Activated naive CD8-positive, alpha-beta T cell treated with anti-CD3 and anti-CD28 coated beads, Interleukin-2, amount 10 ng/mL, durations not matched to agents 7 days and 5 days (primary cell): ENCODE measurements at places on chromosomes 2 and 18. TPM values are rescaled to one million over a fixed set of nuclear protein-coding genes. Genes with fewer than 3 reads are reported as not detected.

- peaks cover 27% of the 10 kb centered on the region for H3K36me3 ChIP-seq
- peaks cover 22% of the 10 kb centered on the region for H3K4me1 ChIP-seq
- DNase-seq, result no peak
- H3K27me3 ChIP-seq, result no peaks in the 10 kb centered on the region
Measured at GRCh38 chr2:168210216-168210894, 37.0 kb downstream of the STK39 start.

DNA sequence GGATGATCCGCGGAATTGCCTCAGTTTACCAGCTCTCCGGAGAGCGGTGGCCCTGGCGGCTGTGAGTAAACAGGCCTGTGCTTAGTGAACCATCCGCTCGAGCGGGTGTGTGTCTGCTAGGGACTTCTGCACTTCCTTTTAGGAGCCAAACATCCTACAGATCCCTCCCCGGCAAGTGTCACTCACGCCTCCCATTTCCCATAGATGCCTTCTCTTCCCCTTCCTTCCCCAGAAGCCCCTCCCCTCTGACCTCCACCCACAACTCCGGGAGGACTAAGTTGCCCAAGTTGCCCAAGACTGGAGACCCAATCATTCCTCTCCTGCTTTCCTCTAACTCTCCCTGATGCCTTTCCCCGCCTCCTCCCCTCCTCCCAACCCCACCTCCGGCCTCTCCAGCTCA, 2.9 kb downstream of the C1QL2 start:
- H3K27me3 ChIP-seq, result peaks cover 67% of the 10 kb centered on the region
- peaks cover 1% of the 10 kb centered on the region for H3K4me1 ChIP-seq
- no peak overlapping the region for H3K27ac ChIP-seq
- no peaks in the 10 kb centered on the region for H3K36me3 ChIP-seq
- H3K4me3 ChIP-seq, result no peak overlapping the region
- DNase-seq, result no peak

DNA sequence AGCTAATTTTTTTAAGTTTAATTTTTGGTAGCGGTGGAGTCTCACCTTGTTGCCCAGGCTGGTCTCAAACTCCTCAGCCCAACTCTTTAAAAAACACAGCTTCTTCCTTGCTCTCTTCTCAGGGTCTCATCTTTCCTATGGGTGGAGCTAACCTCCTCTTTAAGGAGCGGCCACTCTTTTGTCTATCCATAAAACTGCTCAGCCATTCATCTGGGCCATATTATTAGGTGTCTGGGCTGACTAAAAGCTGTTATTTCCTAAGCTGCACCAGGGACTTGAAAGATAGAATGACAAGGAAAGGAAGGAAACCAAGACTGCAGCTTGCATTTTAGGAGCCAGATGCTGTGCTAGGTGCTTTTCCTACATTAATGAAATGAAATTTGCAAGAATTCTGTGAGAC, 35.8 kb upstream of the THOC1 start:
- no peak for DNase-seq
- H3K36me3 ChIP-seq, result no peaks in the 10 kb centered on the region
- H3K4me1 ChIP-seq, result no peaks in the 10 kb centered on the region
- peaks cover 3% of the 10 kb centered on the region for H3K27me3 ChIP-seq
- H3K27ac ChIP-seq, result no peak overlapping the region

- no peak overlapping the region for H3K4me3 ChIP-seq
- no peaks in the 10 kb centered on the region for H3K4me1 ChIP-seq
- no peak for DNase-seq
- H3K27me3 ChIP-seq, result peaks cover 27% of the 10 kb centered on the region
- H3K27ac ChIP-seq, result no peak overlapping the region
Measured at GRCh38 chr2:33433279-33434235, 42.9 kb upstream of the RASGRP3 start.

Gene ZNF2
- total RNA-seq, result 6.6 TPM
